ENCODE measurements at places on chromosomes 7 and 10. TPM values are rescaled to one million over a fixed set of nuclear protein-coding genes. Genes with fewer than 3 reads are reported as not detected.

Gene ZNF107
- 3.4 TPM for total RNA-seq

Gene PILRA
- 36.9 TPM for total RNA-seq

Gene EPO
- total RNA-seq: not detected

Gene LRRC4
- 6.4 TPM for total RNA-seq

GRCh38 chr7:22291977-22292376, 65.0 kb downstream of the RAPGEF5 start:
- no peak for DNase-seq

GRCh38 chr7:108452707-108453106, 3.5 kb downstream of the NRCAM start:
- DNase-seq: no peak

- no peak for DNase-seq
Observed at GRCh38 chr7:20395104-20395503, 64.4 kb downstream of the ITGB8 start.

DNA sequence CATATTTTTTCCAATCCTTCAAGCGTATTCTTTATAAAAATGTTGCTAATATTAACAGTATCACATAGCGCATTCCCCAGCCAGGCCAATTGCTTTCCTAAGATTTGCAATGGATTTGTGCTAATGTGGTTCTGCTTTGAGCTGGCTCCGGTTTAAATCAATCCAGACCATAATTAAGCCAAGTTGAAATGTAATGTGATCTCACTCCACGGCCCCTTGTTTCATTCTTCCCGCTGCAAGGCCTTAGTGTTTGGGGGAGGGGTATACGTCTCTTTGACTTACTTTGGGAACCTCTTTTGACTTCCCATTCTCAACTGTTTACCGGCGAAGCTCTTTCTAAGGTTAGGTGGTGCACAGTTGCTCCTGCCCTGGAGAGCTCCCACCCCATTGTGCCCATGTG, 86.4 kb downstream of the PRPF18 start:
- no peak for DNase-seq

DNA sequence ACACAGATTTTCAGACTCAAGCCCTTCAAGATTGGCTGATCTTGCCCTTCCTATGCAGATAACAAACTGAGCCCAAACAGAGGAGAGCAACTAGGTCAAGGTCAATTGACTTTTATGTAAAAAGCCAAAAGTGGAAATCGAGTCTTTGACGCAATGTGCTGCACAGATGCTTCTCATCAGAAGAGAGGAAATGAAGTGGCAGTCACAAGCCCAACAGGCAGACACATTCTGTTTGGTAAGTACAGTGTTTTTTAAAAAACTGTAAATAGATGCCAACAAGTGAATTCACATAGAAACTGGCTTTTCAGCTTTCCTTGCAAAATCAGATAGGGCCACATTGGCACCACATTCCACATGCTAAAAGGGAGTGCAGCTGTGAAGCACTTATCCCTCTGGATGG, 606.6 kb downstream of the KCNMA1 start:
- DNase-seq: no peak
